ENCODE measurements at places on chromosomes 13 and 19.

DNA sequence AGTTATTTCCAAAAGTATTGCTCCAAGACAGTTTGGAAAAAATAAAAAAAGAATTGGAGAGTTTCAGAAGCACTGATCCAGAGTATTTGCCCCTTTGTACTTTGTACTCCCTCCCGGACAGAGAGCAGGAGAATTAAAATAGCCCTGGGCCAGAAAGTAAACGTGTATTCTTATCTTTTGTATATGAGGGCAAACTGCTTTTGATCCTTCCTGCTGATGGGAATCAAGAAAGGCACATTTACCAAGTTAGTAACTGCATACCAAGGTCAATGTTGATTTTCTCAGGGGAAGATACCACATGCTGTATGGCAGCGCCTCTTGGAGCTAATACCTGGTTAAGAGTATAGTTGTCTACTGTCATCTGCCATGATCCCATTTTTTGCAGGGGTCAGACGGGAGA is 10.9 kb upstream of the RB1 start:
- DNase-seq, result no peak

- no peak for DNase-seq
These were observed 21.2 kb downstream of the PROZ start for GRCh38 chr13:113179374-113180230.

GRCh38 chr19:35377656-35378055 is 6.8 kb downstream of the GPR42 start:
- no peak for DNase-seq

GRCh38 chr13:35086667-35087066 is 144.6 kb downstream of the NBEA start:
- DNase-seq, result no peak

DNA sequence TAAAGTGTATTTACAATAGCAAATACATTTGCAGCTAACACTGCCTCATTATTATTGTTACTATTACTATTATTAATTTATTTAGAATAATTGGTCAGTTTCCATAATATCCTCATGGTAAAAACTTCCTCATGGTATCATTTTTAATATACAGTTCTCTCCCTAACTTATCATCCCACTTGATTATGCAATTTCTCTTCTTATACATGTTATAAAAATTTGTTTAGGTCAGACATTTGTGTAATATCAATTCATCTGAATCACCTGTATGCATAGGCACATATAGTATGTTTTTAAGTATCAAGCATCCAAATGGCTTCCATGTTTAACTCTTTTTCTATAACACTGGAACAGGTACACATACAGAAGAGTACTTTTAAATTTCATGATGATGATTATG is 210.8 kb upstream of the STARD13 start:
- DNase-seq, result no peak

- DNase-seq, result no peak
These were observed 75.7 kb downstream of the DHRS12 start for GRCh38 chr13:51728275-51728673.

GRCh38 chr19:50181121-50181520 is 18.0 kb upstream of the IZUMO2 start:
- no peak for DNase-seq

GRCh38 chr13:27117158-27117557 is 54.5 kb downstream of the USP12 start:
- DNase-seq, result no peak

GRCh38 chr13:106911020-106911419 is 343.1 kb upstream of the ARGLU1 start:
- no peak for DNase-seq

All from stimulated activated CD4-positive, alpha-beta T cell treated with anti-CD3 and anti-CD28 coated beads, Interleukin-1b, Interleukin-23, amount 100 ng/mL, for 1 hour (primary cell).